GM18507 (cell line): ENCODE measurements at places on chromosomes 11 and 22.

DNA sequence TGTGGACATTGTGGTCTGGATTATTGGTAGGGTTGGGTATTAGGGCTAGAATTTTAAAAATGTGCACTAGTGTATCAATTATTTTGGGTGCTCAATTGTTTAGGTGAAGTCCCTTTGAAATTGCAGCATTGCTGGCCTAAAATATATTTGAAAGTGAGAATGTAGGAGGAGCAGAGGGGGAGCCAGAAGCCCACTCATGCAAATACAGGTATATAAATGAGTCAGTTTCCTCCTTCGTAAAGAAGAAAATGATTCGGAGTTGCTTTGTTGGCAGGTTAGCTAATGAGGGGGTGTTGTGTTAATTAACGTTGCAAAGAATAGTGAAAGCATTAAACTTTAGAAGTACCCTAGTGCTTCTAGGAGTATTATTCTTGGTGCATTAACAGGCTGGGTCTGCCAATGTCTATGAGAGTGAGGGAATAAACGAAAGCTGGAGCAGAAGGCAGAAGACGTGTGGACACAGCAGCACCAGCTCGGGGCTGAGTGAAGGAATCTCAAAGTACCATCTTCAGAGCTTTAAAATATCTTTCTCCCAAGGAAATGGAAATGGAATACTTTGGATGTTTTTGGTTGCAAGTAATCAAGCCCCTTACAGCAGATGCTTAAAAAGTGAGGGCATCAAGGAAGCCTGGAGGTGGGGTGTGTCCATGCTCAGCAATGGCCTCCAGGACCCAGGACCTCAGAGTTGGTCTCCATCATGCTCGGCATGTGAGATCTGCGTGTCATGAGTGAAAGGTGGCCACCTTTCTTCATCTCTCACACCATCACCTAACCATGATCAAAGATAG is 522.9 kb downstream of the NTM start:
- no peak for DNase-seq

GRCh38 chr11:2319791-2320472 is 18.1 kb downstream of the TSPAN32 start:
- no peak for DNase-seq

DNA sequence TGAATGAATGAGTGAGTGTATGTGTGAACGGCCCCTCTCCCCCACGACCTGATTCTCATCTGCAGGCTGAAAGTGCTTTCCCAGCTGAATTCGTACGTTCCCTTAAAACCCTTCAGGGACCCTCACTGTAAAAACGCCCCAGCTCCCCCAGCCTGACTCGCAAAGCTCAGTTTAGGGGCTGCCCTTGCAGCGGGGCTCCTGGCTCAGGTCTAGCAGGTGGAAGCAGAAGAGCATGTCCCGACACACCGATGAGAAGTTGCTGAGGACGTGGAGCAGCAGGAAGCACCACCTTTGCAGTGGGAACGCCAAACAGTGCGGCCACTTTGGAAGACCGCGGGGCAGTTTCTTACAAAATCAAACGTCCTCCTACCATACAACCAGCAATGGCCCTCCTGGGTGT is 3.6 kb upstream of the MRPL23 start:
- DNase-seq: no peak

DNA sequence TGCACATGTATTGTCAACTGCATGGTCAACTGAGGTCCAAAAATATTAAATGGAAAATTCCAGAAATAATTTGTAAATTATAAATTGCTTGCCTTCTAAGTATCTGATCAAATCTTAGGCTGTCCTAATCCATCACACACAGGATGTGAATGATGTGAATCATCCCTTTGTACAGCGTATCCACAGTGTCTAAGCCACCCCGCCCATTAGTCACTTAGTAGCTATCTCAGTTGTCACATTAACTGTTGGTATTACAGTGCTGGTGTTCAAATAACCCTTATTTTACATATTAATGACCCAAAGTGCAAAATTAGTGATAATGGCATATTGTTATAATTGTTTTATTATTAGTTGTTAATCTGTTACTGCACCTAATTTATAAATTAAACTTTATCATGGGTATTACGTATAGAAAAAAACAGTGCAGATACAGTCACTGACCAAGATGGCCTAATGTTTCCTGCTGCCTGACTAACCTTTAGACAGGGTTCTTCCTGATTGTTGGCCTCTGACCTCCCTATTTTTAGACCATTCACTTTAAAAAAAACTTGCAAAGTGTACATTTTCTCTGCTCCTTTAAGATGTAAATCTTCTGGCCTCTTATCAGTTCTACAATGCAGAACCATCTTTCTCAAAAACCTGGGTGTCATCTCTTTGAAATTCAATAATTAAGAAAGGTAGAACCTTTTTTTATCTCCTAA is 2.9 kb upstream of the SVIP start:
- DNase-seq: no peak

DNA sequence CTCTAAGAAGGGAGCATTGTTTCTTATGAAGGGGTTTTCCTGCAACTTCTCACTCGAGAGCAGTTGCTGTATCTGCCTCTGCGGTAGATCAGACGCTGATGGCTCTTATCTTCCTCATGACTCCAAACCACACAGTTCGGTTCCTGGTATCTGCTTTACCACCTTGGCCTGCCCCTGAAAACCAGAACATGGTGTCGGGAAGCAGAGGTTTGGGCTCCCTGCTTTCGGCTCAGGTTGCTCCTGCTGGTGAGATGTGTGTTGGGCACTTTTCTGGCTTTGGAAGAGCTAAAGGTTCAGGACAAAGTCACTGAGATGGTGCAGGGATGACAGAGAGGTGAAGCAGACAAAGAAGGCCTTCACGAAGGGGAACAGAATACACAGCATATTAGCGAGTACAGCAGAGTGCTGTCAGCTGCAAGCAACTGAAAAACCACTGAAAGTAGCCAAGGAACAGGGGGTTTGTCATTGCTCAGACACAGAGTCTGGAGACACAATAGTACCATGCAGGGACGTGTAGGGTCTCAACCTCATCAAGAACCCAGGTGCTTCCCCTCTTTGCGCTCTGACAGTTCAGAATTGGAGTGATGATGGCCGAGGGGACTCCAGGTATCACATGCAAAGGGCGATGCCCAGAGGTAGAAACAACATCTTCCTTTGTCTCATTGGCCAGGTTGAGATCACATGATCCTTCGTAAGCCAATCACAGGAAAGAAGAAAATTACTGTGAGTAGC is 11.9 kb upstream of the CSF2RB start:
- peak; percentile 42 for DNase-seq

DNA sequence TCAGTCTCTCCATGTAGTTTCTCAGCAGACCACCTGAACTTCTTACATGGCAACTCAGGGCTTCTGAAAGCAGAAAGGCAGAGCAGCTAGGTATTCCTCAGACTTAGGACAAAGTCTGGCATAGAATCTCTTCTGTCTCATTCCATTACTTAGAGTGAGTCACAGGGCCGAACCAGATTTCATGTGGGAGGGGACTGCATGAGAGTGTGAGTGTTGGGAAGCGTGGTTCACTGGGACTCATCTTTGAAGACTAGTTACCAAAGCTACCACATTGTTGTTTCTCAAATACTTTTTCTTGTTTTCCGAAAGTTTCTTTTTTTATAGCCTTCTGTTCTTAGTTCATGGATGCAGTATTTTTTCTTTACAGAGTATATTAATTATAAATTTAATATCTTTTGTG is 36.1 kb upstream of the SCN3B start:
- no peak for DNase-seq

DNA sequence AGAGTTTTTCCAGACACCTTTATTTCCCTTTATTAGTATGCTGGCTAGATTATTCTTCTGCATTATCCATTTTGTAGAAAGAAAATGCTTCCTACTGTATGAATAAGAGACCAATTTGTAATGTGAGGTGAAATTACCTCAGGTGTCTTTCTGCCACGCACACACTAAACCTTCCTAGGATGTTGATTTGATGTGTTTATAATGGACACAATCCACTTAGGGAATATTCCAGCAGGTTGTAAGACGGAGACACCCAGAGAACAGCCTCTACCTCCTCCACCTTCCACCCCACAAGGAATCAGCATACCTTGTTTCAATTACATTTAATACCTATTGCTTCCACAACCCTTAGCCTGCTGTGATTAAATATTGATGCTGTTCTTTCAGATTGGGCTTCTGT is 379.1 kb upstream of the KIRREL3 start:
- no peak for DNase-seq

DNA sequence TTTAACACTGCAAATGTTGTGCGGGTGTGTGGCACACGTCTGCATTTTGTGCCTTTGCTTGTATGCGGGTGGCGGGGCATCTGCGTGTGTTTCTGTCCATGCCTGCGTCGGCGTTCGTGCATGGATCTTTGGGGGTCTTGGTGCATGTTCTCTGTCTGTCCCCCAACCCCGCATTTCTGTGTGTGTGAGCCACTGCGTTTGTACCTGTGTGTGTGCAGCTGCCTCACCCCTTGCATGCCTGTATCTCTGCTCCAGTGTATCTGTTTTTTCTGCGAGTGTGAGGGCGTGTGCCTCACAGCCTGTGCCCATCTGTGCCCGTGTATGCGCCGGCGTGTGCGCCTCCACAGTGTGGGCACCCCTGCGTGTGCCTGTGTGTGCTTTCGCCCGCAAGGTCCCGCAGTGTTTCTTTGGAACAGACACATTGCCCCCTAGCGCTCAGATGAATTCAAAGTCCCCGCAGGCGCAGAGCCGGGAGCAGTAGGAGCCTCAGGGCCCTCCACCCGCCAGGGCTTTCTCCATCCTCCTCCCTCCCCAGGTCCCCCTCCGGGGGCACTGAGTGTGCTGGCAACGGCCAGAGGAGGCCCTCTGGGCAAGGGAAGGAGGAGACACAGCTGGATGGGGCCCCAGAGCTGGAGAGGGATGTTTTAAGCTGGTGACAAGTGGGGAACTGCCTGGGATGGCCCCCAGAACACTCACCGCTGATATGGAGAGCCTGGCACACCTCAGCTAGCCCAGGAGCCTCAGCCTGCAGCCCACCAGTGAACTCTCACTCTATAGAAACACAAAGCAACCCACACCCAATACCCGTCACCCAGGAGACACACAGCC is 3.1 kb upstream of the MN1 start:
- DNase-seq: peak; percentile 28

DNA sequence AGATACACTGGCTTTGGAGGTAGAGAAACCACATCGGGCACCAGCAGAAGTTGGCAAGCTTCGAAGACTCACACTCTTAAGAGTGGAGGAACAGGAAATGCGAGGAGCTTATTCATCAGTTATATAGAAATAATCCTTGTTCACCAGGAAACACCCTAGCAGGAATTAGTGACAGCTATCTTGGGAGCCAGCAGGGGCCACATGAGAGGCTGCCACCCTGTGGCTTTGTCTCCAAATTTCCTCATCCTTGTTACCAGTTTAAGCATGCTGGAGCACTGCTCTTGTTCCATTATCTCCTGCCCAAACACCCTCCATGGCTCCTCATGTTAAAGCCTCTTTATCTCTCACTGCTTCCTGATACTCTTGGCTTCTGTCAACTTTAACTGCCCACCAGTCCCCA is 131.0 kb downstream of the PLEKHA7 start:
- DNase-seq: no peak

DNA sequence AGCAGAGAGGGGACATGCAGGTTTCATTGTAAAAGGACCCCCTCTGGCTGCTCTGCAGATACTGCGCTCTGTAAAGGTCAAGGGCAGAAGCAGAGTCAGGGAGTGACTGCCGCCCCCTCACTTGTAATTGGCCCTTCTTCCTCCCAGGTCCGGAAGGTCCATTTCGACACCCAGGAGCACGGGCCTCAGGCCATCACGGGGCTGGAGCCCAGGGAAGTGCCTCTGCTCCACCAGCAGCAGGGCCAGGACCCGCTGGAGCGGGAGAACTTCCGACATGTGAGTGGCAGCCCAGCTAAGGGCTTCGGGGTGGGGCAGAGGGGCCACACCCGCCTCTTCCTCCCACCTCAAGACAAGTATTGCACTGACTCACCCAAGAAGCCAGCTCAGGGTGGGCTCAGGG is 24.0 kb upstream of the LRRC10B start:
- DNase-seq: no peak

DNA sequence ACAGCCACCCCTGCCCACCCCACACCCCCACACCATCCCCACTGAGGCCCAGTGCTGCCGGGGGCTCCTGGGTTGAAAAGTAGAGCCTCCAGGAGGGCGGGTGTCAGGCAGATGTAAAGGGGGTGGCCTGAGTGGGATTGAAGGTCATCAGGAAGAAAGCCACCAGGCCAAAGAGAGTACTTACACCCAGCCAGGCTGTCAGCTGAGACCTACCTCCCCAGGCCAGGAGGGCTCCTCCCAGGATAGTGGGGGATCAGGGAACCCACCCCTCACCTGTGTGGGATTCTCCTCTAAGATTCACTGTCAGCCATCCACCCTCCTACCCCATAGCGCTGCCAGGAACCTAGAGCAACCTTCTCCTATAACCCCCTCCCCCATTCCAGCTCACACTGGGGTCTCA is 17.2 kb upstream of the FCHSD2 start:
- no peak for DNase-seq

DNA sequence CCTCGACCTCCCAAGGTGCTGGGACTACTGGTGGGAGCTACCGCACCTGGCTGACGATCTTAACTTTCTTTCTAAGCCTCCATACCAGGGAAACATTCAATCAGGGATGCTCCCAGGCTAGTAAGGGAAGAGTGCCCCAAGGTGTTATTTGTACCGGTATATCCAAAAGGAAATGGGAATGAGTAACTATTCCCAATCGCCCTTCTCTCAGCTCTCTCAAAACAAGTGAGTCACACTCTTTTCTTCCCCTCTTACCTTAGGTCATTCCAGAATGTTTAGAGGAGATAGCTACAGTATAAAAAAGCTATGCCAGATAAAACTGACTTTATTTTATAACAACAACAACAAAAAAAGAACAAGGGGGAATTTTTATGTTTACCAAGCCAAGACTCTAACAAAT is 13.7 kb downstream of the DCDC1 start:
- DNase-seq: no peak

DNA sequence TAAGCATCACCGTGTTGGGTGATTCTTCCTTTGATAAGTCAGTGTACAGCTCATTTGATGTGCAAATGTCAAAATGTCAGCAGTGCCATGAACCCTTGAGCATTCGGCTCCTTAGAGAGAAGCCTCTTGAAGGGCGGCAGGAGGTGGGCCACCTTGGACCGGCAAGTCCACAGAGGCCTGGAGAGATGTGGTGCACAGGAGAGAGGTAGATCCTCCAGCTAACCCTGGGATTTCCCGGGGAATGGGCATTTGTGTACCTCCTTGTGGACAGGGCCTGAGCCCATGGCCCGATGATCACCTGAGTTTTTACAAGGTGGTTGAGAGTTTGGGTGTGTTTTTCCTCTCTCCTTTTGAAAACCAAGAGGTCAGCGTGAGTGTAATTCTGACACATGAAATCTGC is 133.2 kb upstream of the RCN1 start:
- DNase-seq: no peak

- DNase-seq: no peak
These were observed 189.5 kb downstream of the PGR start for GRCh38 chr11:100940111-100940510.
